Activated CD4-positive, alpha-beta T cell treated with anti-CD3 and anti-CD28 coated beads, Interleukin-2, amount 50 U/mL, for 4 hours (primary cell): ENCODE measurements at places on chromosomes 4 and X.

GRCh38 chr4:5133201-5133600 lies 81.9 kb downstream of the STK32B start:
- no peak for DNase-seq

DNA sequence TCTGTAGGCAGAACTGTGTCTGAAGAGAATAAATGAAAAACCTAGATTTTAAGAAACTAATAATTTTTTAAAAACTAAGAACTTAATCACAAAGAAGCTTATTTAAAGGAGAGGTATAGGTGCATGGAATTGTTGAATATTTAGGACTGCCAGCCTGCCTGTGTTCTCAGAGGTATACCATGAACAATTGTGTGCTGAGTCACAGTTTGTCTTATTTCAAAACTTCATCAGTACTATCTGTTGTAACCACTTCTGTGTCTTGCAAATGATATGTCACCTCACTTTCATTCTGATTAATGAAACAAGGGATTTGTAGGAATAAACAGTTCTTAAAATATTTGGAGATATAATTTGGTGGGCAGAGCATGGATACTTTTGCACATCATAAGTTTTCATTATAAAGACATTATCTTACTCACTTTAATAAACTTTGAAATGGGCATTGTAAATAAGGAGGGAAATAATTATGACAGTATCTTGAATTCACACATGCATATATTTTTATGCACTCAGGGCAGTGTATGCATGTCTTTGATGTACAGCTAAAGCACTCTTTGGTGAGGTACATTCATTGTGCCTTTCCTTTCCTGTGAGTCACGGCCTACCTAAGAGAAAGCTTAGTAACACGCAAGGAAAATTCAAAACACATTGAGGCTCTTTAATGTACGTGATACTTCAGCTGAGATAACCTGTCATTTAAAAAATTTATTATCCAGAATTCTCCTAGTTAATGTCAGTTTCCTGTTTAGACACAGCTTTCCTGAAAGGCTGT lies 31.7 kb downstream of the STOX2 start:
- no peak for DNase-seq

DNA sequence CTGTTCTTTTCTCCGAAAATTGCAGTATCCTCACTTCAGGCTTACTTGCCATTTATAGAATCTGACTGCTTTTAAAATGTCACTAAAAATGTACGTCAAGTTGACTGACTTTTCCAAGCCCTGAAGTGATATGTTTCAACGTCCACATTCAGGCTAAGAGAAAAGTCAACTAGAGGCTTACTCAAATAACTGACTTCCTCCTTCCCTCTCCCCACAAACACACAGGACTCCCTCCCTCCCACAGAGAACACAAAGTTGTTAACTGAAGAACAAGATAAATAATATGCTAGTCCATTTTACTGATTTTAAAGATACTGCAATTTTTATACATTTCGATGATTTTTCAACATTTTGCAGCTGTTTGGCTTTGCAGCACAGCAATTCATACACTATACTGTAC lies 13.8 kb upstream of the CDKL2 start:
- no peak for DNase-seq

DNA sequence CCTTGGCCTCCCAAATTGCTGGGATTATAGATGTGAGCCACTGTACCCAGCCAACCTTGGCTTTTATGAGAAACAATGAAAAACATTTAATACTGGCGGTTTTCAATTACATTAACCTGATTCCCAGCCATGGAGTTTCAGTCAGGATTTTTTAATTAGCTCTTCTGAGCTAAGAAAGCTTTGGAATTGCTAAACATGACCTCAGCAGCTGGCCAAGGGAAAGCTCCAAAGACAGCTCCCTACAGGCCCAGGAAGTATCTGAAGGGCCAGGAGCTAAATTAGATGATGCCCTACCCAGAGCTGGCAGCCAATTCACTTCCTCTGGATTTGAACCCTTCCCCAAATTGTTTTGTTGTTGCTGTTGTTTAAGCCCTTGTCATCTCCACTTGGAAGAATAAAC lies 26.5 kb upstream of the FUNDC1 start:
- no peak for DNase-seq

DNA sequence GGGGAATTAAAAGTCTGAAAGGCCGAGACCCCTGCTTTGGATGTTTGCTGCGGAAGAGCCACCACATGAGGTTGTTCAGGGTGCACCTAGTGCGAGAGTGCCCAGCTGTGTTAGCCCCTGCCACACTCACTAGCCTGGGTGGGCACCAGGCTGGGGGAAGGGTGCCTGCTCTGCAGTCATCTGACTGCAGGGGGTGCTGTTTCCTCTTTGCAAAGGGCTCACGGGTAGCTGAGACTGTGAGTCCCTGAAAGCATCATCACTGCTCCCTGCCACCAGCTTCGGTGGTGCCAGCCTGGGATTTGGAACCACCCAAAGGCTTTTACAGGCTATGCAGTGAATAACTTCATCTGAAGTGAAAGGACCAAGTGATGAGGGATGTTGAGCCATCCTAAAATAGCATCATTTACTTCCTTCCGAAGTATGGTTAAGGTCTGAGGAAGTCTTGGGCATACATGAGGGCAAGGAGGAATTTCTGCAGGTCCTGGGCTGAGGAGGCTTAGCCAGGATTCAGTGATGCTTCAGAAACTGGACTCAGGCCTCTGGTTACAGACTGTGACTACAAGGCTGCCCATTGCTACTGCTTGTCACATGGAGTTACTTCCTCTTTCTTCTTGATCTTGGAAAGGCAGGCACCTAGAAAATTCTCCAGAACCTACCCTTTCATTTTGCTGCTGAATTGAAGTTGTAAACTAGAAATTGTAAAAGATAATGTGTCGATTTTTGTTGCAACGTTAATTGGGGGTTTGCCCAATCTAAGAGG lies 293.2 kb upstream of the PRPS2 start:
- DNase-seq, result no peak

DNA sequence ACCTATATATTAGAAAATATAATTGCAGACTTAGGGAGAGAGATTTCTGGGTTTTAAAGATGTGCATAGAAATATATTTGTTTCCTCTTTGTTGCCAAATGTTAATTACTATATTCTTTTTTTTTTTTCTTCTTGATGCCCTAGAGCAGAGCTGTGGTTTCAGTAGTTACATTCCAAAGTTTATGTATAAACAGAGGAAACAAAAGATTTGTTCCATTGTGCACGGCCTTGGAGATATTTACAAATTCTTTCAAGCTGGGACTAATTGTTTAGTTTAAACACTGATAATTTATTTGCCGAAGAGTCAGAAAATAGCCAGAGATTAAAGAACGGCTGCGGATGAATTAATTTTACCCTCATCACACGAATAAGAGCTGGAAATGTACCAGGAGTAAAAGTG lies 85.1 kb downstream of the USP46 start:
- no peak for DNase-seq

DNA sequence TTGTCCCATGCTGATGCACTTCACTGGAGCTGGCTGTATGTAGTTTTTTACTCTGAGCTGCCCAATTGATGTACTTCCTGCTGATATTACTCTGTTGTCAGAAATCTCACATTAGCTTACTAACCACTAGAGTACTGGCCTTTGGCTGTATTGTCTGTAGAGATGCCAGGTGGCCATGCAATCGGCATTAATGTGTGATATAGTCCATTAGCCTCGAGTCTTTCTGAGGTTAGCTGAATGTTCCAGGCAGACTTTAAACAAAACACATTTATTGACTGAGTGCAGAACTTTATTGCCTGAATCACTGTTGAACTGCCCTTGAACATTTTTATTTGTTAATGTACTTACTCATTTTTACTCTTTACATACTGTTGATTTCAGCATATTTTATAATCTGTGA lies 335.2 kb downstream of the PCDH10 start:
- DNase-seq, result no peak

- DNase-seq, result no peak
Observed at GRCh38 chrX:25198891-25199290, 183.1 kb upstream of the ARX start.

- DNase-seq, result no peak
Observed at GRCh38 chr4:74394476-74395136, 29.7 kb downstream of the EREG start.

DNA sequence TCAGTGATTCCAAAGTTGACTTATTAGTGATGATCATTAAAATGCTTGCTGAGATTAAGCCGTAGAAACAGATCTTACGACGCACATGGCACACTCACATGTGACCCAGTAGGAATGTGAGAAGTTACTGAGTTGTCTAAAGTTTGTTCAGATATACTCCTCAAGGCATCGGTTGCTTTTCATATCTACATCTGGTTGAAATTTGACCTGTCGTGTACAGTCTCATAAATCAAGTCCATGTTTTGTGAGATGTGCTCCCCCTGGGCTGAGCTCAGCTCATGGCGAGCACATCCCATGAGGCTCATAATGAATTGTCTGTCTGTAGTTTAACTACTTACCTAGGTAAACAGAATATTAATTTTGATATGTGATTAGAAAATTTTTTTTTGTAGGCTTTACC lies 67.0 kb downstream of the TNIP2 start:
- no peak for DNase-seq

GRCh38 chr4:79164907-79165610 lies 160.8 kb downstream of the NAA11 start:
- no peak for DNase-seq
